ENCODE measurements at places on chromosomes 6 and 20.

GRCh38 chr20:48230216-48230615 is 444.9 kb upstream of the SULF2 start:
- no peak for DNase-seq

- no peak for DNase-seq
Measured at GRCh38 chr20:45957021-45957941, 14.7 kb downstream of the ZNF335 start.

DNA sequence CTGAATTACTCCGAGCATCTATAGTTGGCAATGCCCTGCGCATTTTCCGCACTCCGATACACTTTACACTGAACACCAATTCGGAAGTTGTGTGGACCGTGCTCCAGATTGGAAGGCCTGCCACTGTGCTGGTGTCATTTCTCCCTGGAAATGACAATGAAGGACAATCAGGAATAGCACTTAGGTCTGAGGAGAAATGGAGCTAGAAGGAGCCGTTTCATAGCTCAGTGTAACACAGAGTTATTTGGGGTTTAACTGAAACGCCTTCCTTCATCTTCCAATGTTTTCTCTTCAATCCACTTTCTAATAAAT is 501 bp upstream of the PLA2G7 start:
- no peak for DNase-seq

DNA sequence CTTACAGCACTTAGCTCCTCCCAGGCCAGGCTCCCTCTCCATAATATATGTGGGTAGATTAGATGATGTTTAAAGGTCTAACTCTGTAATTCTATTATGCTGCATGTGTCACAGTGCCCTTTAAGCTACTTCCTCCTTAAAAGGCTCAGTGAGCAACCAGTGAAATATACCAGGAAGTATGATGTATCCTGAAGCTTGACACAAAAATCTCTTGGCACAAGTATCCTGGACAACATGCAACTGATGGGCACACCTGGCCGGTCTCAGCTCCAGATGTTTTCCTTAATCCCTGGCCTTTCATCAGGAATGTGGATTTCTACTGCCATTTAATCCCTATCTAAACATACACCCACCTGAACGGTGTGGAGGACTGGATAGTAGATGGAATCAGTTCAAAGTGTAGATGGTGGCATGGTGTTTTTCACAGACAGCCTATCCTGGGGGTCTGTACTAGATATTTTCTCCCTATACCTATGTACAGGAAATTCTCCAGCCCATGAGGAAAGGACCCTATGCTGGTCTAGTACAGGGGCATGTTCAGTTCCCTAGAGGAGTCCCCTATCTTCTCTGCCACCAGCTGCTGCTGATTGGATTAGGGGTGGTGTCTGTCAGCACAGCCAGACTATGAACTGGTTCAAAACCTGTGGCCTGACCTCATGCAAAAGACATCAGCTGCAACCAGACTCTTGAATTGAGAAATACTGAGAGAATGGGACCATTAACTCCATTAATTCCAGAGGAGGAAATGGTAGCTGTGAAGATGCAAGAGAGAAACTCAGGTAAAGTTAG is 59.4 kb upstream of the CITED2 start:
- DNase-seq: no peak

- DNase-seq: no peak
Measured at GRCh38 chr6:43887340-43887858, 117.4 kb downstream of the VEGFA start.

DNA sequence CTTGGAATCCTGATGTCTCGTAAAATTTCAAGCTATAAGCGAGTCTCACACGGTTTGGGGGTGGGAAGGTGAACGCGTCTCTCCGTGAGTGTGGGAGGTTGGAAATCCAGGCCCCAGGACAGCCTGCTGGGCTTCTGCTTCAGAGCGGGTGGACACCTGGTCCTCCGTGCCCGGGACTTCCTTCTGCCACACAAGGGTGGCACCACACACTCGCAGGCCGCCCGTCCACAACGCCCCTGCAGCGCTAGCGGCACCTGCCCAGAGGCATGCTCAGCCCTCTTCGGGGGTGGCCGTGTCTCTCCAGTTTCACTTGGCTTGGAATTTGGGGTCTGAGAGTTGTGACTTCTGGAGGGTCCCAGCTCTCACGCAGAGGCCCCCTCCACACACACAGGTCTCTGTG is 151.9 kb downstream of the PHACTR3 start:
- no peak for DNase-seq

DNA sequence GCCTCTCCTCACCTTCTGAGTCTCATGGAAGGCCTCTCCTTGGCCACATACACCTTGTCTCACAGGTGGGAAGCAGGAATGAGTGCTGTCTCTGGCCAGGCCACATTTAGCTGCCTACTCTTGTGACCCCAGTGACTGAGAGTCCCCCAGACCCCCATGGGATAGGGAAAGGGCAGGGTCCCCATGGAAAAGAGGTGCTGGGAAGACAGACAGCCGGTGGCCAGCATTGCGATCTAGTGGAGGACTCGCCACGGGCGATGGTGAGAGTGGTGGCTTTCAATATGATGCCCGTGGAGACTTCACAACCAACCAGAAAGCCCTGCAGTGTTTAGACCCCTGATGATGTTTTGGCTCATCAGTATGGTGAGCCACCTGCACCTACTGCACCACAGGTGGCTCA is 19.8 kb downstream of the MANBAL start:
- DNase-seq: no peak

- DNase-seq: no peak
Measured at GRCh38 chr6:145627451-145627850, 107.9 kb downstream of the EPM2A start.

GRCh38 chr6:143427109-143427817 is 23.2 kb downstream of the ADAT2 start:
- DNase-seq: peak; percentile 29

DNA sequence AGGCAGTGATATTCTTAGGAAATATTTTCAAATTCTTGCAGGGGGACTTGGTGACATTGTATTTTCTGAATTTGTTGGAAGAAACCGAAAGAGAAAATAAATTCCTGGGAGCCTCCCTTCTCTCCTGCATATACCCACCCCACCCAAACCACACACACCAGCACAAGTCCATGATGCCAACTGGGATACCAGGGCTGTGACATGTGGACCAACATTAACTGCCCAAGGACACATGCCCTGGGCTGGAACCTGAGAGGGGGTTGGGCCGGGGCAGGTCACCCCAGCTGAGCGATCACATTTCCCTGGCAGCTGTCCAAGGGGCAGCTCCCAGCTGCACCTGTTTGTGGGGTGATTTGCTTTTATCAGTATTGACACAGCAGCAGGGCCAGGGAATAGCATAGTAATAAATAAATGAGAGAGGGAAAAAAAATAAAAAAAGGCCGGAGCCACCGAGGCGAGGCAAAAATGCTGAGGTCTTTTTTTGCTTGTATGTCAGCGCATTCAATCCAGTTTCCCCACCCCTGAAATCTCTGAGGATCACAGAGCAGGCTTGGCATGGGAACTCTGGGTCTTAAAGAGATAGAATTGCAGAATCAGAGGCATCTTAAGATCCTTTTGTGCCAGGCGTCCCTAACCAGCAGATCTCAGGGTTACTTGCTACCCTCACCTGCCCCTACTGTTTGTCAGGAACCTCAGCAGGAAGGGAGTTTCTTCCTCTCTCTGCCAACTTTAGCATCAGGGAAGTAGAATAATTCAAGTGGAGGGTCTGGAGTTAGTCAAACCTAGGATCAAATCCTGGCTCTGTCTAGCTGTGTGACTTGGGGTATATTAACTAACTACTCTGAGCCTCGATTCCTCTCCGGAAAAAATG is 66.5 kb upstream of the PIM1 start:
- DNase-seq: no peak

DNA sequence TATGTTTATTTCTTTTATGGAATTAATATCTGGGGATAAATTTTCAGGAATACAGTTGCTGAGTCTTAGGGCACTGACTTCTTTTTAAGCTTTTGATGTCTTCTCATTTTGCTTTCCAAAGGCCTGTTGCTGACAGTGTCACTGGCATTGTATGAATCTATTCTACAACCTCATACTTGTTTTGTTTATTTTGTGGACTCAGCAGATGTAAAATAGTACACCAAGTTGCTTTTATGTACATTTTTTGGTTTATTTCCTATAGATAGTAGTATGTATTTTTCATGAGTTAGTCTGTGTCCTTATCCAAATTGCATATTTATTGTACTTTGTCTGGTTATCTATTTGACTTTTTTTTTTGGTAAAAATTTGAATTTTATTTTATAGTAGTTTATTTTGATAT is 35.0 kb downstream of the FAM162B start:
- DNase-seq: no peak

DNA sequence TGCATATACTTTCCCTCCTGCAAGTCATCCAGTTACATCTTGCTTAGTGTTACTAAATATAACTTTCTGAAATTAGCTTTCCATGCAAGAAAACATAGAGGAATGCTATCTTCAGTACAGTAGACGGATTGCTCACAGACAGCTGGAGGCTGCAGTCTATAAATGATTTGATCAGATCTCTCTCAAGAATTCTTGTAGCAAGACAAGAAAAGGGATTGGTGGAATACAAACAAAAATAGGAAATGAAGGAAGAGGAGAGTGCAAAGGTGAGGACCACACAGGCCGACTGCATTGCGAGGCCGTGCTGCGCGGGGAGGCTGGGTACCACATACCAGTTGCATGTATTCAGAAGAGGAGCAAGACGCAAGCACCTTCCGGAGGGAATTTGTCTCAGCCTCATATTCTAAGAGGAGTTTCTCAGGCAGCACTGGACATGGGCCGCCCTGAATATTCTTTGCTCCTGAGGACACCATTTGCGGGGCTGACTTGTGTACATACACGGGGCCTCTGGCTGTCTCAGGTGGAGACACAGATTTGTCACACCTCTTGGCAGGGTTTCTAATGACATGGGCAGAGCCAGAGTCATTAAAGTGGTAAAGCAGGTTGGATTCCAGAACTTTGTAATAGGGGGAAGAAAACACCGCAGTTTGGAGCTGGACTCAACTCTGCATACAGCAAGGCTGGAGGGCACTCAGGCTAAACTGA is 22.7 kb upstream of the KIF25 start:
- DNase-seq: no peak

DNA sequence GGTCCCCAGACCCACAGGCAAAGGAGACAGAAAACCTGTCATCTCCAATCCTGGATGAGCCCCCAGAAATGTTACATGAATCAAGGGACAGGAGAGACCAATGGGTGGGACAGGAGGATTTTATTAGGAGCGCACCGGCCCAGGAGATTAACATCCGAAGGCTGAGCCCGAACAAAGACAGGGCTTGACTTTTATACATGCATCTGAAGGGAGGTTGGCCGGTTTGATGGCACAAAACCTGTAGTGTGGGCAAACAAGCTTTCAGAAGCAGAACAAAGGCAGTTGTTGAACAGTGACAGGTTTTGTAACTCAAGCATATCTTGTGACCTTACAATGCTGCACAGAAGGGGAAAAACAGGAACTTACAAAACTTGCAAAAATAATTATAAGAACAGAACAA is 83.9 kb upstream of the GPR6 start:
- no peak for DNase-seq

DNA sequence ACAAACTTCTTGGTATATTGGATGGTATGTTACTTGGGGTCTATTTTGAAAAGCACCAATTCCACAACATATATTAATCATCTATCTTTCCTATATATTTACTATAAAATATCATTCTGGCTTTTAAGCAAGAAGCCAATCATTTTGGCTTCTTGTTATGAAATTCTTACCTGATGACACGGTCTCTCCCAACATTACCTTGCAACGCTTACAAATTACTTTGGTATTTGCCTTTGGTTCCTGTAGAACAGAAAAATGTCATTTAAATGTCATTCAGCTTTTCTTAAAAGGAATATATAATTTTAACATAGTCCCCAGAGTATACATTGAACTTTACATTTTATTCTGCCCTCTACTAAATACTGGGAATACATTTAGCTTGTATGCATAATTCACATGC is 27.4 kb downstream of the UBE3D start:
- DNase-seq: no peak

DNA sequence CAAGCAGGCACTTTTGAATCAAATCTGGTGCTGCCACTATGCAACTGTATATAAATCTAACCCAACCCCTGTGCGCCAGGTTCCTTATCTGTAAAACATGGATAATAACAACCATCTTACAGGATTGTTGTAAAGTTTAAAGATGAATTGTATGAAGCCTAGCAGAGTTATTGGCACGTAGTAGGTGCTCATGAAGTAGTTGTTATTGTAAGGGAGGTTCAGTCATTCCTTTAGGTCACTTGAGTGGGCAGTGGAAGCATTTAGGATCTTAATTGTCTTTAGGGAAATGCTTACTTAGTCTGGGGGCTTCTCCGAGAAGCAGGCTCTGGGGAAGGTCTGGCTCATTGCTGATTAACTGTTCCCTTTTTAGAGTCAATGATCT is 29.8 kb upstream of the PKIG start:
- DNase-seq: no peak

DNA sequence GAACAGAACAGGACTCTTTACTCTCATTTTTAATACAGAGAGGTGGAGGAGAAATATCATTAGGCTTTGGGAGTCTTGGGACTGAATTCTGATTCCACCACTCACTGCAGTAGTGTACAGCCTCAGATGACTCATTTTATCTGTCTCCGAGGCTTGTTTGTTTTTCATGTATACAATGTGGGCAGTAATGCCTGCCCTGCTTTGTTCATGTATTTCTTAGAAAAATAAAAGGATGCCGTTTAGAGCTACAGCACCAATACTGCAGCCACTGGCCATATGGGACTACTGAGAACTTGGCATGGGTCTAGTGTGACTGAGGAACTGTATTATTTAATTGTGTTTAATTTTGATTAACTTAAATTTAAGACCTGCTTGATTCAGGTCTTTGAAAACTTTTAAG is 41.2 kb upstream of the JAG1 start:
- no peak for DNase-seq

- DNase-seq: no peak
Measured at GRCh38 chr6:165042912-165043311, 266.5 kb downstream of the C6orf118 start.

DNA sequence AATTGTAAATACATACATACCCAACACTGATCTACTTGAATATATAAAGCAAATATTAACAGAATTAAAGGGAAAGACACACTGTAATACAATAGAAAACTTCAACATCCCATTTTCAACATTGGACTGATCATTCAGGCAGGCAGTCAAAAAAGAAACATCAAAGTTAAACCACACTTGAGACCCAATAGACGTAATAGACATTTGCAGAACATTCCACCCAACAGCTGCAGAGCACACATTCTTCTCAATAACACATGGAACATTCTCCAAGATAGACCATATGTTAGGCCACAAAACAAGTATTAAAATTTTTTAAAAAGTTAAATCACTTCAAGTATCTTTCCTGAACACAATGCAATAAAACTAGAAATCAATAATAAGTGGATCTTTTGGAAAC is 698.2 kb downstream of the COL12A1 start:
- DNase-seq: no peak

GRCh38 chr6:81762606-81763005 is 10.1 kb upstream of the TENT5A start:
- DNase-seq: no peak

- no peak for DNase-seq
Measured at GRCh38 chr6:104418125-104418524, 441.6 kb downstream of the HACE1 start.

DNA sequence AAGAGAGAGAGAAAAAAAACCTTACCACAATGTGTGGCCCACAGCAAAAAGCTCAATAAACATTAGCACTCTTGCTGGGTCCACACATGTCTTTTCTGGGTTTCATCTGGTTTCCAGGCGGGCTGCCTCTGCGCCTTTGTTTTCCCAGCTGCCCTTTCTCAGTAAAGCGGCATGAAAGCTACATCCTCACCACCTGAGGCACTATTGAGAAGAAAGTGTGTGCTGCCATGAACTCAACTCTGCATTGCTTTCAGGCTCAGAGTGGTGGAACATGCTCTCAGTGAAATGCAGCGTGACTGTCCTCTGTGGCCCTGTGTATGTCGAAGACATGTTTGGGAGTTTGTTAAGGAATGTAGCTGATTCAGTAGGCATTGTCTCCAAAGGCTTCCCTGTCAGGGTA is 102.3 kb downstream of the LYRM2 start:
- DNase-seq: no peak
